Left hindlimb (tissue), 1 donor: ENCODE measurements at places on chromosomes 6 and 20.
A peak's percentile ranks its signal among the peaks of the same experiment; 100 is the strongest.

DNA sequence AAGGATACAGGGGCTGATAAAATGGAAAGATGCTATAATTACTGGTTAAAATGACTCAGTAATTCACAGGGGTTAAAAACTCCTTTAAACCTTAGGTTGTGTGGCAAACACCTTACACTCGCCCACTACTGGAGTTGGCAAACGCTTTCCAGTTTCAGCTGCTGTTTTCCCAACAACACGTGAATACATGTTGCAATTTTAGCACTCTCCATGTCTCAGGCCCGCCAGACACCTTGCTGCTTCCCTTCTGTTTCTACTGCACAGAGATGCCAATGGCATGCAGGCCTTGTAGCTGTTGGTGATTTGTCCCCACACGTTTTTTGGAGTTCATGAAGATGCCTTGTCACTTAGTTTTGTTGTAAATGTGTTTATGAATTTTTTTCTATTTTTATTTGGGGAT lies 5.3 kb upstream of the TTPAL start:
- no peak for DNase-seq

- DNase-seq = no peak
Observed at GRCh38 chr6:1901556-1901955, 291.8 kb downstream of the FOXC1 start.

GRCh38 chr20:21712443-21713059 lies 7.1 kb downstream of the PAX1 start:
- no peak for DNase-seq

DNA sequence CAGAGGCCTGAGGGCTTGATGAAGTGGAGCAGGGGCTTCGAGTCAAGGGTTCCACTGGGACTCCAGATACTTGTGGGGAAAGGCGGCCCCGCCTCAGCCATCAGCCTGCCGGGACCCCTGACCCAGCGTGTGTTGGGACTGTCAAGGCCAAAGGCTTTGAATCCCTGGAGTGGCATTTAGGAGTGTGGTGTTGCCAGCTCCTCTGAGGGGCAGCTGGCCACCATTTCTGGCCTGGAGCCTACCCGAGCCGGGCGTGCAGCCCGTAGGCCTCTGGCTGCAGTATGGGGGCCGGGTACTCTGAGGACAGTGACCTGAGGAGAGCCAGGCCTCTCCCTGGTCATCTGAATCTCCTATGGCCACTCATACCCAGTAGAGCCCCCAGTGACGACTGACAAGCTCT lies 40.0 kb downstream of the RRBP1 start:
- no peak for DNase-seq

- no peak for DNase-seq
Observed at GRCh38 chr20:37940858-37941257, 37.9 kb downstream of the VSTM2L start.

- peak; percentile 59 for DNase-seq
Observed at GRCh38 chr20:6768228-6769140, 998 bp downstream of the BMP2 start.

DNA sequence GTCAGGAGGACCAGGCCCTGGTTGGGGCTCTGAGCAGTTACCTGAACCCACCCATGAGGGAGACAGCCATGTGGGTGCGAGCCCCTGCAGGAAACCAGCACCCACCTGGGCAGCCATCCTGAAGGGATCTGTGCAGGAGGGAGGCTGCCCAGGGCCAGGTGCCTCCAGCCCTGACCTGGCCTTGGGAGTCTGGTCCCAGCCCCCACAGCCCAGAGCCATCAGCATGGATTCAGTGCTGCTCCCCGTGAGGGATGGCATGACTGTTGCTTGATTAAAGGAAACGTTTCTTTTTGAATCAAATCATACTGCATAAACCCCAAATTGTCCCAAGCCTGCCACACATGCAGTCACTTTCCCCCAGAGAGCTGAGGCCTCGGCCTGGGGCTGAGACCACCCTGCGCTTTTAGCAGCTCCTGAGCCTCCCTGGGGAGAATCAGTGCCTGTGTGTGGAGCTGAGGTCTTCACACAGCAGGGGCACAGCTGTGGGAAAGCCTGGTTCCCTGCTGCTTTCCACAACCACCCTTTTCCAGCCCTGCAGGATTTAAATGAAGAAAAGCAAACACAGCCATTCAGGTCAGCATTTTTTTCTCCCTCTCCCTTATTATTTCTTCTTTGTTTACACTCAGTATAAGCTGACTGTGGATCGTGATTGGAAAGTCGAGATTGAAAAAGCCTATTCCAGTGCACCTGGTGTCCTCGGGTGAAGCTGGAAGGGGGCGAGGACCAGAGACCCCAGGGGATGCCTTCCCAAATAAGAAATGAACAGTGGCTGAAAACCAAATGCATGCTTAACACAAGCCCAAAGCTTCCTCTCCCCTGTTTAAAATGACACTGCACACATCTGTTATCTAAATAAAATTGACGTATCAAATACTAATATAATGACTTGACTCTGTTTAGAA lies 283.9 kb downstream of the SMOC2 start:
- DNase-seq = no peak

- no peak for DNase-seq
Observed at GRCh38 chr20:35641743-35642142, 23.0 kb downstream of the CPNE1 start.

- no peak for DNase-seq
Observed at GRCh38 chr6:33036535-33036934, 27.1 kb upstream of the HLA-DOA start.

DNA sequence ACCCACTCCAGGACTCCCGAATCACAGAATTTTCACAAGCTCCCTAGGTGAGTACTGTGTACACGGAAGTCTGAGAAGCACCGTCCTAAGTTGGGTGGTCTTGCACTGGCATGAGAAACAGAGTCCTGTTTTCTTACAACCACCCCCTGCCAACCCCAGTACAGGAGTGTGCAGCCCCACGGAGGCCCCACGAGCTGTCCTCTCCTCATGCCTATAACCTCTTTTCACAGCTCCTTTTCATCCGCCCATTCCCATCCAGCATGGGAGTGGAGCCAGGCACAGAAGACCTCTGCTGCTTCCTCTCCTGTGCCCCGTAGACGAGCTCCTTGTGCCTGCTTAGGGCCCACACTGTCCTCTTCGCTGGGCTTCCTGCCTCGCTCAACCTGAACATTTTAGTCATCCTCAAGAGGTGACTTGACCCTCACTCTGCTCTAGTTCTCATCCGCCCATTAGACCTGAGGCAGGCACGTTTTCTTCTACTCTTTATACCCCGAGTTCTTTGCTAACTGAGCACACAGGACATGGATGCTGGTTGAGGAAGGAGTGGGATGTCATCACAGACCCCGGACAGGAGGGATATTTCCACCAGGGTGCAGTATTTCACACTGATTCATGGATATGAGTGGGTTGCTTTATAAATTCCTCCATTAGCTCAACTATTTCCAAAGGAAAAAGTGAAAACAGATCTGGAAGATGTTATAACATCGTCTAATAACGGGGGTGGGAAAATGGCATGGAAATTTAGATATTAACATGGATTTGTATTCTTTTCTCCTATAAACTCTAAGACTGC lies 160.5 kb downstream of the TTLL2 start:
- peak; percentile 56 for DNase-seq

GRCh38 chr6:143103916-143104315 lies 43.2 kb downstream of the AIG1 start:
- DNase-seq = no peak

GRCh38 chr20:63825331-63826118 lies 5.5 kb downstream of the ZBTB46 start:
- no peak for DNase-seq

DNA sequence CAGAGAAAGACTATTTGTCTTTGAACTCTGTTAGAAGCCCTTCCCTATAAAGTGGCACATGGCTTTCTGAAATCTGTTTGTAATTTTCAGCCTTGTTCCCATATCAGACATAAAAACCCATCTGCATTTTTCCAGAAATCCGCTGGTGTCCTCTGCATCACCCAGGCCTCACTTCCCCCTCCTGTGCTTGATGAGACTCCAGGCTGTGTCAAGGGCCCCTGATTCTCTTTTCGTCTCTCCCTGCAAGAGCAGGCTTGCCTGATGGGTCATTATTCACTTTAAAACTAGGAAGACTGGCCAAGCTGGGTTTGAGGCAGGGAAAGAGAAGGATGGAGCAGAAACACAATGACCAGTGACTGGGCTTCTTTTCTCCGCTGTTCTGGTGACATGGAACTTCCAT lies 10.6 kb upstream of the PROKR2 start:
- DNase-seq = peak; percentile 53

GRCh38 chr20:17835240-17835933 lies 133.2 kb downstream of the SNX5 start:
- DNase-seq = no peak

- DNase-seq = no peak
Observed at GRCh38 chr6:168823397-168824212, 382.6 kb downstream of the SMOC2 start.

DNA sequence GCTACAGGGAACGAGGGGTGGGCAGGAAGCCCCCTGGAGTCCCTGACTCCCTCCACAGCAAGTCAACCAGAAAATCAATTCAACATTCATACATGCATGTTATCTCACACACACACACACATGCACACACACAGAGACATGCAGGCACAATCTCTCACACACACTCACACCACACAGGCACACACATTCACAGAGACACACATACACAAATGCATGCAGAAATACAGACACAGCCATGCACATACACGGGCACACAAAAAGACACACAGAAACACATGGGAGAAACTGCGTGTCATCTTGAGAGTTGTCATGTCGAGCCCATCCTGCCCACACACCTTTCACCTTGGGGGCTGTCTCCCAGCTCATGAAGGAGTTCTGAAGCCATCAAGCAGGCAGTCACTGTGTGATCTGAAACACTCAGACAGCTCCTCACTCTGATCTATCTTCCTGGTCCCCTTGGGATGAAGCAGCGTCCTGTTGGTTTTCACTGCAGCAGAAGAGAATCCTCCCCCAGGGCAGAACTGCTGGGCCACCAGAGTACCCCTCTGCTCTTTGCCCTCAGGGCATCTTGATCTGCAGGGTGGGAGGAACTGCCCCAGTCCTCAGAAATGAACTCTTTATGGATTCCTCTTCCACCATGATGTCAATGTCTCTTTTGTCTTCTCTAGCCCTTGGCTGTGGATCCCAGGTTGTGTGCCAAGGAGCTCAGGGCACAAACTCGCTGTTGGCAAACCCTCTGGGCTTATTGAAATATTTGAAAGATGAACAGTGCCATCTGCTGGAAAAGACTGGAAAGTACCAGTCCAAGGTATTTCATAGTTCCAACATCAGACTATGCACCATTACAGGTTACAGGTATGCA lies 8.8 kb downstream of the RAET1L start:
- peak; percentile 65 for DNase-seq

- no peak for DNase-seq
Observed at GRCh38 chr6:157232161-157232895, 91.0 kb downstream of the TMEM242 start.

DNA sequence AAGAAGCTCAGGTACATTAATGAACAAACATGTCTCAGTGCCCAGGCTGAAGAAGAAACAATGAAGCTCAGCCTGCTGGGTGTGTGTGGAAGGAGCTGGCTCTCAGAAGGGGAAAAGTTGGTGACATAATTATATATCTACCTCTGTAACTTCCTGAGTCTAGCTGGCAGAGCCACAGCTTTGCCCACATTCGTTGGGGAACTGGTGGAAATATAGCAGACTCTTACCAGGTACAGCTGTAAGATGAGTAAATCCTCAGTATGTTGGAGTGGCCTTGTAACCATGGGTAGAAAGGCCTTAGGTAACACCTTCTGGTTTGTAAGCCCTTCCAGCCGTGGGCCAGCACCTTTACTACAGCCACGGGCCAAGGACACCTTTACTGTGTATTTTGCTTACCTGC lies 29.9 kb upstream of the PNRC1 start:
- no peak for DNase-seq

GRCh38 chr6:24848461-24848860 lies 49.7 kb upstream of the ARMH2 start:
- DNase-seq = no peak

DNA sequence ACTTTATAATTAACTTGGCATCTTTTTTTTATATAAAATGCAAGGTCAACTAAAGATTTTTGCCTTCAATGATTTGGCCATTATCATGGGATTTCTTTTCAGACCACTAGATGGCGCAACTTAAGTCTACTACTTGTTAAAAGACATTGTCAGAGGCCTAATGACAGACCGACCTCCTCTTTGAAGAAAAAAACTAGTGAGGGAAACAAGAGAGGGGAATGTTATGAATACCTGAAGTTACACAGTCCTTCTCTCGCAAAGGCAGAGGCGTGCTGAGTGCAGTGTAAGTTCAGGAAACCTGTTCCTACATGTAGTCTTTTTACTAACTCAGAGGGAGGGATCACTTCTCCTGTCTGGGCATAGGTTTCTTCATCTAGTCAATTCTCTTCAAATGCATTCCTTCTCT lies 9.3 kb downstream of the TRAPPC3L start:
- DNase-seq = no peak

GRCh38 chr6:103872678-103873077 lies 987.0 kb downstream of the HACE1 start:
- no peak for DNase-seq

DNA sequence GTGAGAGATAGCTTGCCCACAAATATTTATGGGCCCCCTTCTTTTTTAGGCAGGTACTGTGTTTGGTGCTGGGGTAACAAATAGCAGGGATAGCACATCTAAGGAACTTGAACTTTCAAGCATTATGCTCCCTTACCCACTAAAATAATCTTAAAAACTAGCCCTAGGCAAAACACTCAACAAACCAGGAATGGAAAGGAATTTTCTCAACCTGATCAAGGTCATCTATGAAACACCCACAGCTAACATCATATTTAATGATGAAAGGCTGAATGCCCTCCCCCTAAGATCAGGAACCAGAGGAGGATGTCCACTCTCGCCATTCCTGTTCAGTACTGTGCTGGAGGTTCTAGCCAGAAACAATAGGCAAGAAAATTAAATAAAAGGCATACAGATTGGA lies 8.7 kb upstream of the SRPK1 start:
- no peak for DNase-seq

DNA sequence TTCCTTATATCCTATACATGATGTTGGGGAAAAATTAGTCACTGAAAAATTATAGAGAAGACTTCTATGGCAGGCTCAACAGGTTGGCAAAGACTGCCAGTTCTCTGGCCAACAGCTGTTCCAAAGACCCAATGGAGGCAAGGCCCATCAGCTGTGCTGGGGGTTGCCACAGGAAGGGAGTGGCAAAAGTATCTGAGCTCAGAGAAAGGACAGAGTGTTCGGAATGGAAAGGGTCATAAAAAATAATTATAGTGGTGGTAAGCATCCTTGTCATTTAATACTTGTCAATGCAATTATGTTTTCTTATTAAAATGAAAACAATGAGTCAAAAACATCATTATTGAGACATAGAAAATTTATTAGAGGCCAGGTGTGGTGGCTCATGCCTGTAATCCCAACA lies 36.1 kb downstream of the FASTKD5 start:
- no peak for DNase-seq

GRCh38 chr6:157346373-157346772 lies 23.1 kb upstream of the TMEM242 start:
- no peak for DNase-seq

DNA sequence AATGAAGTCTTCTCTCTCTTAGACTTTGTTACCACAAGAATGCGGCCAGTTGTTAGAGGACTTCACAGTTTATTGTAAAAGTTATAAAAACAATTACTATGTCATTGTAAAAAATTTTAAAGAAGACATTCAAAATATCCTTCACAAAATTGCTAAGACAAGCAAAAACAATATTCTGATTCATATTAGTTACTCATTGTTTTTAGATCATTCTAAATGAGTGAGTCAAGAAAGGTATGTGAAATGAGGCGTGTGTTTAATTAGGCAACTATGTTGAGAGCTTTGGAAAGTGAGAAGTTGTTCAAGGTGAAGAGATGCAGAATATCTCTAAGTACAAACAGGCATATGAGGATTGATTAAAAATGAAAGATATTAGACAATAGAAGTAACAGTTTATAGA lies 875.3 kb downstream of the EYS start:
- DNase-seq = no peak

GRCh38 chr6:33934731-33935270 lies 131.0 kb upstream of the MLN start:
- DNase-seq = no peak
